Fibroblast of skin of right quadriceps (primary cell): ENCODE measurements at places on chromosomes 13 and 19.

DNA sequence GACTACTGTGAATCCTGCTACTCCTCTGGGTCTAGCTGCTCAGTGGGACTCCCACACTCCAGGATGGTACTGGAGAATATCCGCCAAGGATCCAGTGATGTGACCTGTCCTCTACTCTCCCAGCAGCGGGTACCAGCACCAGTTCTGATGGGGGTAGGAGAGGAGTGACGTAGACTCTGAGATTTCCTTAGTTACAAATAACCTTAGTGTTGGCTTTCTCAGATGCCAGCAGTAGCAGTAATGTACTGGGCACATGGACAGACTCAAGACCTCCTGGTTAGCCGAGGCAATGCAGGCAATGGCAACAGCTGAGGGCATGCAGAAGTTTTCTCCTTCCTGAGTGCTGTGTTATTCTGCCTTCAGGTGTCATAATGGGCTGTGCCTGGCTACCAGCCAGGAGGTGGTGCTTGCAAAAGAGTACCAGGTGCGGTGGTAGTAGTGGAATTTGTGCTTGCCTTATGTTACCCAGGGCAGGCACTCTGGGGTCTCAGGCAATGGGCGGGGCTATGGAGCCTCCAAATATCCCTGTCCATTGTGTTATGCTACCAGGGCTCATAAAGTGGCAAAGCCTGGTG lies 105.3 kb upstream of the KLF5 start:
- DNase-seq, result no peak

DNA sequence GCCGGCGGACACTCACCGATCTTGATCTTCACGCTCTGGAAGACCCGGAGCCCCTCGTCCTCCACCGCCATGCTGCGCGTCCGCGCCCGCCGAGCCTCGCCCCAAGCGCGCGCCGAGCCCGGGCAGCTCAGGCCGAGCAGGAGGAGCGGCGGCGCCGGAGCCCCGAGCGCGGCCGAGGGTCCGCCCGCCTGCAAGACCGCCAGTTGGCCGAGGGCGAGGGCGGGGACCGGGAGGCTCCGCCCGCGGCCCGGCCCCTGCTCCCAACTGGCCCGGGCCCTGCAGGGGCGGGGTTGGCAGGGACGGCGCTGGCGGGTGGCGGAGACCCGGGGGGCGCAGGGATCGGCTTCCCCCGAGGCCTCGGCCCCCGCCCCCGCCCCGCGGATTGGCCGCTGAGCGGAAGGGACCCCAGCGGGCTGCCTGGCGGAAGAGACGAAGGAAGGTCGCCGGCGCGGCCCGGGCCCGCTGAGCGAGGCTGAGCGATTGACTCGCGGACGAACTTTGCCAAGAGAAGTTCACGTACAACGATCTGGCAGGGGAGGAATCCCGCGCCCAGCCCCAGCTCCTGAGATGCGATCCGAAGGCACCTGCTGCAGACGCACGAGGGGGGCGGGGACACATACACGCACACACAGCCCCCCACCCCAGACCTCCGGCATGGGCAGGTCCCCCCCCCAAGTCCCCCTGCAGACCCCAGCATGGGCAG lies at the start of gene RASA3:
TSS of gene RASA3 (minus strand) at position 205 of the 703 bp plus-strand sequence. CDS start at position 71, 134 bp downstream.
- DNase-seq, result peak; percentile 79

DNA sequence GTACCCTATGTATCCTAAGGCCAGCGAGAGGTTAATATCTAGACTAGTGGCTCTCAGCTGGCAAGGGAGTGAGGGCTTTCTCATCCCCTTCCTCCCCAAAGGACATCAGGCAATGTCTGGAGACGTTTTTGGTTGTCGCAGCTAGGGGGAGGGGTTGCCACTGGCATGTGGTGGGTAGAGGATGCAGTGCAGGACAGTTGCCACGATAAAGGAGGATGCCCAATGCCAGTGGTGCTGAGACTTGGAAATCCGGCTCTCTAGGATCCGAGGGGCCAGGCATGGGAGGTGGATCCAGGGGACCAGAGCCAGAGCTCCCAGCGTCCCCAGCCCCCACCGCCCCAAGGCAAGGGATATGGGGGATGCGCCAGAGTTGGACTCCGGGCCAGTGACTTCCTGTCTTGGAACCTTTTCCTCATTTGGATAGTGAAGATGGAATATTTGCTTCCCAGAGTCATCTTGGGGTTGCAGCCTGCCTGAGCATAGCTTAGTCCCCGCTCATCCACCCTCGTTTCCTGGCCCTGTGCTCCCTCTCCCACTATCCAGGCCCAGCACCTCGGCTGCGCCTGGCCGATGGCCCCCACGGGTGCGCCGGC lies 4.9 kb downstream of the SSC5D start:
- DNase-seq, result peak; percentile 40

DNA sequence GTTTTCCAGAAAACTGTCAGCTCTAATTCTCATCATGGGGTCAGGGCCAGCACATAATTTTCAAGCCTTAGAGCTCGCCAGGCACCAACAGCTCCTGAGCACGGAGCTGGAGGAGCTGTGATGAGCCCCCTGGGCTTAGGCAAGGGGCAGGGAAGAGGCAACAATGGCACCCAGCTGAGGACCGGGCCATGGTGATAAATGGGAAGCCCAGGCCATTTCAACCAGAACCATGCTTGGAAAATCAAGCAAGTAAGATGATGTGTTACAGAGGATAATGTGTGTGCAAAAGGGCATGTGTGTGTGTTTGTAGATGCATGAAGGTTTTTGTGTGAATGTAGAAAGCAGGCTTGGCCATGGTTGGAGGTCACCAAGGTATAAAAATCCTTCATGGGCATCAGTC lies 66.8 kb upstream of the UBAC2 start:
- DNase-seq, result no peak

DNA sequence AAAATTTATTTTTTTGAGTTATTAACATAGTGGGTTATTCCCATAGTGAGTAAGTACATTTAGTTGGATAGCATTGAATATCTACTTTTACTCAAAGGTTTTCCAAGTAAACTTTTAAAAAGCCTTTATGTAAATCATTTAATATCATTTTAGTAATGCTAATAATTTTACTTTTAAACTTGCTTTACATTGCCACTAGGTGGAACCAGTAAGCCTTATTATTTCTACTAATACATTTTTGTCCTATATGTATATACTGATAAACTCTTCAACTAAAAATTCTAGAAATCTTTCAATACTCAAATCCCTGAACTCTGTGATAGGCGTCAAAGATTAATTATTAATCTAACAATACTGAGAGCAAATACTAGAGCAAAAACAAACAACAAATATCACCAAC lies 1709.2 kb upstream of the PCDH20 start:
- DNase-seq, result peak; percentile 34

DNA sequence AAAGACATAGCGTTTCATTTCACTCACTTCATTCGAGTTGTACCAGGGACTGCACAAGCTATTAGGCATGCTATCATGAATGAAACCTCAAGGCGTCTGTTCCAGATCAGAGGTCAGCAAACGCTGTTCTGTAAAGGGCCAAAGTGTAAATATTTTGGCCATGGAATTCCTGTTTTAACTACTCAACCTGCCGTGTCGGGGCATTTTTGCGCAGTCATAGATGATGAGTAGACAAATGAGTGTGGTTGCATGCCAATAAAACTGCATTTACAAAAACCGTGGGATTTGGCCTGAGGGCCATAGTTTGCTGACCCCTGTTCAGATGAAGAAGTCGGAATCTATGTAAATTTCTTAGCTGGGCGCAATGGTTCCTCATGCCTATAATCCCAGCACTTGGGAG lies 6.5 kb downstream of the INSR start:
- no peak for DNase-seq

- no peak for DNase-seq
Measured at GRCh38 chr19:50384685-50385535, 763 bp downstream of the POLD1 start.

DNA sequence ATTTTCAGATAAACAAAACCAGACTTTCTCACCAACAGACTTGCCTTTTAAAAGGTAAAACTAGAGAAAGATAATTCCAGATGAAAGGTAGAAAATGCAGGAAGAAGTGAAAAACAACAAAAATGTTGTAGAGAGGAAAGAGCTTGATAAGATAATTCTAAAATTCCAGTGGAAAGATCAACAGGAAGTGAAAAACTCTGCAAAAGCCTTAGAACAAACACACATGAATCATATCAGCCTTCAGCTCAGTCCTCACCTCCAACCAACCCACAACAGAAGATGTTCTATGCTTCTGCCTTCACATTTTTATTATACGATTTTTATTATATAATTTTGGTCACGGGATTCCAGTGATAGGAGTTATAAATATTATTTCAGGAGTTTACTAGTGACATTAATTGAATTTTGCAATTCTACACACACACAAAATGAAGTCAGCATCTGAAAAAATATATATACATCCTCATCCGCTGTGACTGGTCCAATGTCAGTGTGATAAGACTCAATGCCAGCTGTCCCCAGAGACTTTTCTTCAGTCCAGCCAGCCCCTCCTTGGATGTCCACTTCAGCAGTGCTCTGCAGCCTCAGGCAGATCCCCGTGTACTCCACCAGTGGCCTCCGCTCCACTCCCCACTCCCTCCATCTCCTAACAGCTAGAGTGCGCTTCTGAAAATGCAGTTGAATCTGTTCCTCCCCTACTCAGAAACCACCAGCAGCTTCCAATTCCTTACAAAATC lies 57.9 kb downstream of the GADD45B start:
- no peak for DNase-seq

GRCh38 chr13:35889560-35889959 lies 241.6 kb downstream of the DCLK1 start:
- DNase-seq, result peak; percentile 15

GRCh38 chr19:56966225-56966696 lies 125.7 kb upstream of the PEG3 start:
- no peak for DNase-seq

DNA sequence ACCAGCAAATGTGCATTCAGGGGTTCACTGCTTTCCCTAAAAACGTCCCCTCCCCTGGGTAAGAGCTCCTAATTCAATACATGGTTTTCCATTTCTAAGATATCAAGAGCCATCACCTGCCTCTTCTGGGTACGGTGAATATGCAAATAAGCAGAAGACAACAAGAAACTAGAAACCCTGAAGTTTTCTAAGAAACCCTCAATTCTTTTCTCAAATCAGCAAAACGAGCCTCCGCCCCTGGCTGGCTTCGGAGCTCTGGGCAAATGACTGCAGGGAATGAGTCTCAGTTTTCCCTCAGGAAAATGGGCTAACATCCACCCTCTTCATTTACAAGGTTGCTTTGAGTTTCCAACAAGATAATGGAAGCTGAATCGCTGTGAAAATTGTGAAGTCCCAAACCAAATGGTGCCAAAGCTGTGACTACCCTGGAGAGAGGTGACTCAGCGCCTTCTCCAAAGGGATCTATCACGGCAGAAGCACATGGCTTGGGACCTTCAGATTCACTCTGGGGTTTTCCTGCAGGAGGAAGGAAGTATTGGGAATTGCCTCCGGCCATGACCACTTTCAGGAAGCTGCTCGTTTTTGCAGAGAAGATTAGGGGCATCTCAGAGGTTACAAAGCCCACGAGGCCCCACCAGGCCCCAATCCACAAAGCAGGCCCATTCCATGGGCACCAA lies 26.6 kb downstream of the KLF2 start:
- peak; percentile 47 for DNase-seq

DNA sequence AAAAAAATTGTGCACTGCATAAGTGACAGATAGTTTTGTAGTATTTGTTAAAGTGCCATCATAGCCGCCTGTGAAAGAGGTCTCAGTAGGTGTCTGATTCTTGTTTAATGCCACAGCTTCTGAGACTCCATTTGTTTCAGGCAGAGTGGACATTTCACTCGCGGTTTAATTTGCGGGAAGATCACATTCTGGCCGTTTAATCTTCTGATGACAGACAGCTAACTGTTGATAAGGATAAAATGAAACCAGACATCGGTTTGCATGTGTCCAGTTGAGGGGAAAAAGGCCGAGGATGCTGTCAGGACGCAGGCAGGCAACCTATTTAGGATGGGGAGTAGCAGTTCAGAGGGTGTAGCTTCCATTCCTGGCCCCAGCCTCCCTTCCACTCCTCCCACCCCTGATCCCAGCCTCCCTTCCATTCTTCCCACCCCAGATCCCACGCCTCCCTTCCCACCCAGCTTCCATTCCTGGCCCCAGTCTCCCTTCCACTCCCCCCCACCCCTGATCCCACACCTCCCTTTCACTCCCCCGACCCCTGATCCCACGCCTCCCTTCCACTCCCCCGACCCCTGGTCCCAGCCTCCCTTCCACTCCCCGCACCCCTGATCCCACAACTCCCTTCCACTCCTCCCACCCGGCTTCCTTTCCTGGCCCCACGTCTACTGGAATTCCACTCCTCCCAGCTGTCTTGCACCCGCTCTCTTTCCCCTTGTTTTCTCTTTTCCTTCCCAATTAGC lies 23.8 kb downstream of the ATP11A start:
- no peak for DNase-seq

DNA sequence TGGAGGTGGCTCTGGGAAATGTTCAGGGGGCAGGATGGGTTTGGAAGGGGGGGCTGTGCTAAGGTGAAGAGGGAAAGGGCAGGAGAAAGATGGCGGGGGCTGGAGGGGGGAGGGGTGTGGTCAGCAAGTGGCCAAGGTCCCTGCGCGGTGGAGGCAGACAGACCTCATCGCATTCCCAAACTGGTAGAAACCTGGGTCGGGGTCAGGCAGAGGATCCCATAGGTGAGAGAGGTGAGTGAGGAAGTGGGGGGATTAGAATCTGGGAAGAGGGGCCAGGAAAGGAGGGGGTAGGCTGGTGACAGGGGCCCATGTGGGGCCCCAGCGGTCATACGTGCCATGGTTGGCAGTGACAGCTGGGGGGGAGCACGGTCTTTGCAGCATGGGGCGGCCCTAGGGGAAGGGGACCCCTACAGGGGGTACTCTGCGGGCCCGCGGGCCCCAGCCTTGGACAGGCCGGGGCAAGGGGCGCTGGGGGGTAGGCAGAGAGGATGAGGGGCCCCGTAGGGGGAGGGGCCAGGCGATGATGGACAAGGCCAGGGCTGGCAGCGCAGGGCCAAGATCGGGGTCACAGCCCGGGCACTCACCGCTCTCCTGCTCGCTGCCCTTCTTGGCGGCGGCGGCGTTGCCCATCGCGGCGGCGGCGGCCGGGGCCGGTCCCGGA lies 514 bp downstream of the PRKACA start:
- DNase-seq, result no peak

- DNase-seq, result no peak
Measured at GRCh38 chr13:95354156-95354555, 52.9 kb upstream of the ABCC4 start.

- no peak for DNase-seq
Measured at GRCh38 chr13:75947448-75947847, 311.3 kb downstream of the LMO7 start.

DNA sequence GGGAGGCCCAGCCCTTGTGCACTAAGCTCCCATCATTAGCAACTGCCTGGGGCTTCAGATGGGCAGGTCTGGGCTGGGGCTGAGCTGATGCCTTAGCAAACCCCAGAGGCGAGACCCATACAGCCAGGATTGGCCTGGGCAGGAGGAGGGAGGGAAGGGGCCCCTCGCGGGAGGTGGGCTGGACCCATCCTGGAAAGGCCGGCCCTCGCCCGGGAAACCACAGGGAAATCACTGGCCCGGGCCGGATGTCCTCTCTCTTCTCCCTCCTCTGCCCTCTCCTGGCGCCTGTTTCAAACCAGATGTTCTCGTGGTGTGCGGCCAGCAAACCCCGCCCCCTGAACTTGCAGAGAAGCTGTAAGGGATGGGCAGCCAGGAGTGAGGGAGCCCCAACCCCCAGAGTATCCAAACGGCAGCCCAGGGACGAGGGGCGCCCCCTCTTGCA lies 43.1 kb downstream of the TMEM255B start:
- peak; percentile 74 for DNase-seq
